ENCODE measurements at places on chromosomes 4 and X.
A peak's percentile ranks its signal among the peaks of the same experiment; 100 is the strongest.

- no peak for DNase-seq
Measured at GRCh38 chrX:17563515-17563914, 173.8 kb upstream of the SCML1 start.

GRCh38 chrX:75781611-75782010, 3.4 kb downstream of the MAGEE2 start:
- peak; percentile 91 for DNase-seq

DNA sequence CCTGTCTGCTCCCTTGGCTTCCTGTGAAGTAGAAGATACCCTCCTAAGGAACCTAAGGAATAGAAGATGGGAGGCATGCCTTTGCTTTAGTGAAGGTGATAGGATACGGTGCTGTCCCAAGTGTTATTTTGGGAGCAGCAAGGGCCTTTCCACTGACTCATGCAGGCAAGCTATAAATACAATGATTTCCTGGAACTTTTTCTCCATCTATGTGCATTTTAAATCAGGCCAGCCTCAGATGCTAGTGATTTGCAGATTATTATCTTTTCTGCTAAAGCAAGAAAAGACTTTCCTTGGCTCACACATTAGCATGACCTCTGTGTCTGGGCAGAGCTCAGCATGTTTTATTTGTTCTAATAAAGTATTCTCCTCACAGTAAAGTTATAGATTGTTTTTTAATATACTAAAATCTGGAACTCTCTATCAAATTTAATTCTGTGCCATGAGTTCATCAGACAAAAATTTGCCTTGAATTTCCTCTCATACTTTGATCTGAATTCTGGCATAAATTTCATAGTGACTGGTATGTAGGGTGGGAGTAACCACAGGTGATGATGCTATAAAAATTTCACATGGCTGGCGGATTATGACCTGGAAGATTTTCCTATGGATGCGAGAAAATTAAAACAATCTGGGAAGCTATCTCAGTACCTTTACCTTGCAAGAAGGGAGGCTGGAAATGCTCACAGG, 131.7 kb downstream of the REPS2 start:
- no peak for DNase-seq

DNA sequence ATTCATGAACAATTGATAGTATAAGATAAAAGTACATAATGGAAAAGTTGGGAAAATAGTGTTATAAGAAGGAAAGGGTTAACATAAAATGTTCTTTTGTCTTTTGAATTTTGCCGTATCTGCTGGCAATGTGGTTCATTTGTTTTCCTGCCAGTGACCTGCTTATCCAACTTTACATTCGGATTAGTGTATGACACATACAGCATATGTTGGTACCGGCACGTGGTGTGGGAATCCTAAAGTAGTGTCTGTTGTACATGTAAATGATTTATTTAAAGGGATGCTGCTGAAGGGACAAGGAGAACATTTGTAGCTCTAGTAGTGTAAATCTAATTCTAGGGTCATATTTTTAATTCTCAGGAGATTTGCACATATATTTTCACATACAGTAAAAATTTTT, 11.5 kb downstream of the RAB9A start:
- DNase-seq, result no peak

Data from posterior cingulate gyrus (tissue), 11 donors.